ENCODE measurements at places on chromosomes 6 and 20.

DNA sequence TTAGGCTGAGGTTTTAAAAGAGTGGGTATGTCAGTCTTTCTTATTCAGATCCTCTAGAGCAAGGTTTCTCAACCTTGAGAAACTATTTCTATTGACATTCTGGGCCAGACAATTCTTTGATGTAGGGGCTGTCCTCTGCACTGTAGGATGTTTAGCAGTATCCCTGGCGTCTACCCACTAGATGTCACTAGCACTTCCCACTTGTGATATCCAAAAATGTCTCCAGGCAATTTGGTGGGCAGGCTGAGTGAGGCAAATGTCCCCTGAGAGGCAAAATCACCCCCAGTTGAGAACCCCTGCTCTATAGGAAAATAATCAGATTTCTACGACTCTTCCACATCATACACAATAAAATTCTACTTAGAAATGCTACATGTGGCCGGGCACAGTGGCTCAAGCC is 7.7 kb upstream of the ZKSCAN8 start:
- no peak for DNase-seq

DNA sequence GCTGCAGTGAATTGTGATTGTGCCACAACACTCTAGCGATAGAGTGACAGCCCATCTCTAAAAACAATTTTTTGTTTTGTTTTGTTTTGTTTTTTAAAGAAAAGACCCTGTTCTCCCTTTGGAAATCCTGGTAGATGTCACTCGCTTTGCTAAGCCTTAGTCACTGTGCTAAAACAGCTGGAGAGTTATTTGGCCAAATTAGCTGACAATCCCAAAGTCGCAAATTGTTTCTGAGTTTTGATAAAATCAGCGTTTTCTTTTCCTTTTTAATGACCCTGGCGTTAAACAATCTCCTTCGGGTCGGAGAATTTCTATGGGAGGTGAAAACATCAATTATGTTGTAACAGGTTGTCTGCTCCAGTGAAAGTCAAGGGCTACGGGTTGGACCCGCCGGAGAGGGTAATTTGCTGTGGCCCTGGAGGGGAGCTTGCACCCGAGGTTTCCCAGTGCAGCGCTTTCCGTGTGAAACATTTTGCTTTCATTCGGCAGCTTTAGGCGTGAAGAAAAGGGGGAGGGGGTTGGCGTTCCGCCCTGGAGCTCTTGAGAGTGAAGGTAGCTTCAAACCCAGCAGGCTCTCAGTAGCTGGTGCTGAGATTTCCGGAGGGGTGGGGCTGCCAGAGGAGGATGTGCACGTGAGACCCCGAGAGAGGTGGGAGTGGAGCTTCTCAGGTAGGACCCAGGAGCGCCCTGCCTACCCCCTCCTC is 296.6 kb downstream of the PHACTR1 start:
- no peak for DNase-seq

GRCh38 chr20:25573288-25574251 is 11.8 kb downstream of the NINL start:
- no peak for DNase-seq

DNA sequence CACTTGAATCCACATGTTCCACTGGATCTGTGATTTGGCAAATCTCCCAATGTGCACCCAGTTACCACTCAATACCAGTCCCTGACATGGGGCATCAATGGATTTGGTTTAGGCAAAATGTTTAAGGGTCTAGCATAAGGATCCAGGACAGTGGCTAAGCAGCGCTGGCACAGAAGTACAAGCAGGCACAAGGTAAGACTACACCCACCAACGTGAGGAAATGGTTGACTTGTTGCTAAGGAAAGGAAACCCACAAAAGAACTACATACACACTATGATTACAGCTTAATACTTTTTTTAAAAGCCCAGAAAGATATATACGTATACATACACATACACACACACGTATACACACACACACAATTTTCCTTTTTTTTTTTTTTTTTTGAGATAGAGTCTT is 79.0 kb downstream of the DNAAF9 start:
- no peak for DNase-seq

GRCh38 chr20:63574829-63575743 is 1.0 kb upstream of the HELZ2 start:
- DNase-seq: no peak

- no peak for DNase-seq
Measured at GRCh38 chr6:36940027-36940426, 14.5 kb upstream of the PI16 start.

GRCh38 chr6:124064317-124065113 is 260.9 kb downstream of the NKAIN2 start:
- no peak for DNase-seq

DNA sequence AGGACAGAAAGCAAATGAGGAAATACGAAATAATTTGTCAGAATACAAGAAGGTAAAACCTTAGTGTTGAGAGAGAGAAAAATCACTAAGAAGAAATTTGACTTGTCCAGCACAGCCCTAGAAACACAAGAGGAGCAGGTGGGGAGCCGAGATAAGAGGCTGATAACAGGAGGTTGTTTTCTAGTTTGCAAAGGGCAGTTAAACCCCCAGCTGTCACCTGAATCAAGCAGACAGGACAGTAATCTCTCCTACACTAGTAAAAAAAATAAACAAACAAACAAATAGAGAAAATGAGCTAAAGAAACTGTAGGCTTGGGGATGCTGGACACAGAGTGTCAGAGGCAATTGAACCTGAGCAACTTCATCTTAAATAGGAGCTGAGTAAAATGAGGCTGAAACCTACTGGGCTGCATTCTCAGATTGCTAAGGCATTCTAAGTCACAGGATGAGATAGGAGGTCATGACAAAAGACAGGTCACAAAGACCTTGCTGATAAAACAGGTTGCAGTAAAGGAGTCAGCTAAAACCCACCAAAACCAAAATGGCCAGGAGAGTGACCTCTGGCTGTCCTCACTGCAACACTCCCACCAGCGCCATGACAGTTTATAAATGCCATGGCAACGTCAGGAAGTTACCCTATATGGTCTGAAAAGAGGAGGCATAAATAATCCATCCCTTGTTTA is 40.4 kb downstream of the FAM184A start:
- no peak for DNase-seq

- no peak for DNase-seq
Measured at GRCh38 chr20:45840700-45841198, 7.2 kb downstream of the SNX21 start.

GRCh38 chr6:73264446-73264845 is 1.4 kb upstream of the KHDC1 start:
- DNase-seq: no peak

GRCh38 chr6:42040856-42041480 is 9.4 kb upstream of the TAF8 start:
- no peak for DNase-seq

- no peak for DNase-seq
Measured at GRCh38 chr6:139927236-139927635, 552.8 kb upstream of the CITED2 start.

GRCh38 chr6:15817100-15817499 is 154.3 kb upstream of the DTNBP1 start:
- DNase-seq: no peak

DNA sequence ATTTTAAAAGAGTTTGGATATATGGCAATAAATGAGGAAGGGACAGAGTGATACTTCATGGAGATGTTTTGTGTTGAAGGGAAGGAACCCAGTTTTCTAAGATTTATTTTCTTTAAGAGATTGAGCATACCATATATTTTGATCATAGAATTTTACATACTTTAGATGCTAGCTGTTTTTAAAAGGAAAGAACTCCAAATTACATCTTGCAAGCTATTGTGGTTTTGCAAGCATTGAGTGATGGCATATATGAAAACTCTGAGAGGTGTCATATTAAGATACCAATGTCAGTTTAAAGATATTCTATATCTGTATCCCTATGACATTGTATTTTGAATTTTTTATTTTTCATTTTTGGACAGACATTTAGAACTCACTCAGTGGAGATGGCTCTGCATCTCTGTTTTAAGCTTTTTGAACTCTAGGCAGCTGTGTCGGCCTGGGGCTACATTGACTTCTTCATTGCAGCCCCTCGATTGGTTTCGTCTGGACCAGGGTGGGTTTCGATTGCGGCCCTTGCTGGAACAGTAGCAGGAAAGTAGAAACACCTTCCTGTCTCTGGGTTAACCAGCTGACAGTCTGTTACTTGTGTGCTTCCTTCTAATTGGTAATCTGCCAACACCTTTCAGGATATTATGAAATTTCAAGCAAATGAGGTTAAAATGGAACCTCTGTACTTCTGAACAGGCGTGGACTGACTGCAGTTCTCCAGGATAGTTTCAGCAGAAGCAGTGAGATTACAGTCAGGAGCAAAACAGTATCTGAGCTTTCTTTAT is 14.0 kb downstream of the IGF2R start:
- DNase-seq: no peak

GRCh38 chr6:54238396-54238795 is 69.8 kb upstream of the TINAG start:
- no peak for DNase-seq

DNA sequence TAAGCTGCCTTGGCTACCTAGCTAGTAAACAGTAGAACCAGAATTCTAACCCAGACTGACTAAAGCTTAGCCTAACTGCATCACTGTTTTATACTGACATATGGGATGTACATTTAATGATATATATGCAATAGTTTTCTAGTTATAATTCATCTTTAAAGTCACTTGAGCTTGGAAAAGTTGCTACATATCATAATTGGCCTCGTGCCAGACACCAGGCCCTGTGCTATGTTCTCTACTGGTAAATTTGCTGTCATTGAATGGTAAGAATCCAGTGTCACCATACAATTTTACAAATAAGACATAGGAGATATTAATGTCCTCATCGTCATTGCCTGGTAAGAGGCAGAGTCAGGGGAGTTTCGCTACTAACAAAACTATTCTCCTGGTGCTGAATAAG is 396.8 kb downstream of the CDKAL1 start:
- no peak for DNase-seq

GRCh38 chr20:21796059-21796458 is 90.6 kb downstream of the PAX1 start:
- DNase-seq: no peak

DNA sequence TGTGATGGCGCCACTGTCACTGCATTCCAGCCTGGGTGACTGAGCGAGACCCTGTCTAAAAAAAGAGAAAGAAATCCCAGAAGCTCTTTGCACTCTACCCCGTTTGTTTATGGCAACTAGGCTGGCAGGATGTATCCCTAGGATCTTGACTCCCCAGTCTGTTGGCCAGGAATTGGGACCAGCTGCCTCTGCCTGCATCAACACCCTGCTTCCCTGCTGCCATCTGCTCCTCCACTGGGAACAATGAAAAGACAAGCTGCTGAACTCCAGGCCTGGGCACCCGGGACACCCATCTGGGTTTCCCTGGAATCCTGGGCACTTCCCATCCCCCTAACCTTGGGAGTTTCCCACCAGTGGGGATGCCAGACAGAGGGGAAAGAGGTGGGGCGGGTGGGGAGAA is 64.9 kb downstream of the CPNE5 start:
- DNase-seq: no peak

DNA sequence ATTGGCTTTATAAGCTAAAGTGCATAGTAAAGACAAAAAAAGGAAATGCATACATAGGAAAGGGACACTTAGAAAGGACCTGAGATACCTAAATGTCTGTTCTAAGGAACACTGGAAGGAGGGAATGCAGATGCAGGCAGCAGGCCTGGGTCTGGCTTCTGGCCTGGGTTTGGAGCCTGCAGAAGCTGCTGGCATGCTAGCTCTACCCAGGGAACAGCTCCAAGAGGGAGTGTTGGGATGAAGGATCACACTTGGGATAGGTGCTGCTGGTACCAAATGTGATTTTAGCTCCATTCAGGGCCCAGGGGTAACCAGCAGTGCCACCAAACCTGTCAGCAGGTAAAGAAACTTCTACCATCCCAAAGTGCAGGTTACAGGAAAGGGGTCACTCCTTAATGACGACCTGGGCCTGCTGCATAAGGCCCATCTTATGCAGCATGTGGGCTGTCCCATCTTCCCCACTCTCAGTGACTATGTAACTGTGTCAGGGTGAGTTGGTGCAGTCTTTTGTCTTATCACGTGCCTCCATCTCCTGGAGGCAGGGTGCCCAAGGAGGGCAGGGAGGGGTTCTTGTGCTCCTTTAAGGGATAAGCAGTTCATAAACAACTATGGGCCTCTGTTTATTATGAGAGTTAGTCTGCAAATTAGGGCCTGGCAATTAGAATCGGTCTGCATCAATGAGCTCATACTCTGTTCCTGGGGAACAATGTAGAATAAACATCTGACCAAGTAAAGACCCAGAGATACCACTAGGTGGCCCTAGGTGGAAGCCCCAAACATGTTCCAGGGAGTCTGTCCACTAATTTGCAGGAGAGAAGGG is 26.9 kb downstream of the DDX27 start:
- DNase-seq: peak; percentile 2

GRCh38 chr6:551405-551804 is 105.5 kb downstream of the HUS1B start:
- DNase-seq: no peak

- no peak for DNase-seq
Measured at GRCh38 chr20:59015812-59016711, 3.2 kb upstream of the TUBB1 start.

- no peak for DNase-seq
Measured at GRCh38 chr6:88301256-88301655, 135.1 kb upstream of the CNR1 start.

DNA sequence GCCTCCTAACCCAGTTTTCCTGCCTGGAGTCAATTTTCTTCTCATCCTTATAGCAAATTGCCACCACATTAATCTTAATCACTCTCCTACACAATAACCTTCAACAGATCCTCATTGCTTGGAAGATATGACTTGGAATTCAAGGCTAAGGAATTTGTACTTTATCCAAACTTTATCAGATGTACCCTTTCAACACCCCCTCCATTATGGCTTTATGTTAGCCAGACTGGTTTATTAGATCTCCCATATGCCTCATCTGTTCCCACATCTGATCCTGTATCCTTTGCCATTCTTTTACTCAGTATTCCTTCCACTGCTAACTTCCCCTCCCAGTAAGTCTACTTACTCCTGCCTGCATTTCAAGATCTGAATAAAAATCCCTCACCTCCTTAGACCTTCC is 4.0 kb upstream of the FRK start:
- DNase-seq: no peak

DNA sequence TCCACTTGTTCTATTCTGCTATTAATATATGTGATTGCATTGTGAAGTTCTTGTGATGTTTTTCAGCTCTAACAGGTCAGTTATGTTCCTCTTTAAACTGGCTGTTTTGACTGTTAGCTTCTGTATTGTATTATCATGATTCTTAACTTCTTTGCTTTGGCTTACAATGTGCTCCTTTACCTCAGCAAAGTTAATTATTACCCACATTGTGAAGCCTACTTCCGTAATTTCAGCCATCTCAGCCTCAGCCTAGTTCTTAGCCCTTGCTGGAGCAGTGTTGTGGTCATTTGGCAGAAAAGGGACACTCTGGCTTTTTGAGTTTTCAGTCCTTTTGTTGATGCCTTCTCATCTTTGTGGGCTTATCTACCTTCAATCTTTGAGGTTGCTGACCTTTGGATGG is 440.2 kb downstream of the TBC1D32 start:
- DNase-seq: no peak

- DNase-seq: no peak
Measured at GRCh38 chr6:68400396-68400795, 234.7 kb upstream of the ADGRB3 start.

All from LNCaP clone FGC (cell line).